Activated T-cell treated with anti-CD3 and anti-CD28 coated beads for 1 hour (primary cell): ENCODE measurements at places on chromosomes 16 and 17.
A peak's percentile ranks its signal among the peaks of the same experiment; 100 is the strongest.

GRCh38 chr16:80176114-80176513 lies 364.7 kb upstream of the DYNLRB2 start:
- DNase-seq = no peak

DNA sequence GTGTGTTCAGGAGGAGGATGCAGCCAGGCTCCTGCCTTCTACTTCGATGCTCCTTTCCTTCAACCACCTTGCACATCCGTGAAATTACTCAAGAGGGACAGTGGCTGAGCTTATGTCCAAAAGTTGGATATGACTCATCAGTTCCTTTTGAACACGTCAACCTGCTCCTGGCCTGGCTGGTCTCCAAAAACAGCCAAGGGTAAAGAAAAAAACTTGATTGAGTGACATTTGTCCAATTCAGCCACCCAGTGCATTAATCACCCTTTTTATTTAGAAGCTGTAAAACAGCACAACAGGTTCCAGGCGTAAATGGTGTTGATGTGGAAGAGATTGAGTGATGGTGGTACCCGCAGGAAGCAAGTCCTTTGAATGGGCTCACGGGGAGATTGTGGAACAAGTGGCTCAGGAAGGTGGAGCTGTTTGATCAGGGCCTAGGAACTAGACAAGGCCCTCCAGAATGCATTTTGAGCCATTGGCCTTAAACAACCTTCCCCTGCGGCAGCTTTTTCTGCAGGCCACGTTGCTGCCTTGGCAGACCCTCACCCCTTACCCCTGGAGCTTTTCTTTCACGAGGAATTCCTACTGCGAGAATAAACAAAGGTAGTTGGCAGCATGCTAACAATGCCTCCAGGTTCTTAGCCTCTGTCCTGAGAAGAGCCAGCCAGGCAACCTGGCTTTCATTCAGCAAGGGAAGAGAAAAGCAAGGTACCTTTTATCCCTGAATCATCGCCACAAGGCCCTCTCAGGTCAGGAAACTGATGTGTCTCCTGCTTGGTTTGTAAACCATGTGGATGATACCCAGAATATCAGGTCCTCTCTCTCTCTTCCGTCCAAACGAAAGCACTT lies 173.3 kb upstream of the CACNG5 start:
- no peak for DNase-seq

DNA sequence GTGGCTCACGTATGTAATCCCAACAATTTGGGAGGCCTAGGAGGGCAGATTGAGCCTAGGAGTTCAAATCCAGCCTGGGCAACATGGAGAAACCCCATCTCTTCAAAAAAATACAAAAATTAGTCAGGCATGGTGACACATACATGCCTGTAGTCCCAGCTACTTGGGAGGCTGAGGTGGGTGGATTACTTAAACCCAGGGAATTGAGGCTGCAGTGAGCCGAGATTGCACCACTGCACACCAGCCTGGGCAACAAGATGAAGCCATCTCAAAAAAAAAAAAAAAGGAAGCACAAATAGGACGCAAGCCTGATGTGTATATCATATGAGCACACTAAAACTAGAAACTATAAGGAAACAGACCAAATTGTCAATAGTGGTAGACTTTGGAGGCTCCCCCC lies 17.1 kb upstream of the FLCN start:
- DNase-seq = no peak

DNA sequence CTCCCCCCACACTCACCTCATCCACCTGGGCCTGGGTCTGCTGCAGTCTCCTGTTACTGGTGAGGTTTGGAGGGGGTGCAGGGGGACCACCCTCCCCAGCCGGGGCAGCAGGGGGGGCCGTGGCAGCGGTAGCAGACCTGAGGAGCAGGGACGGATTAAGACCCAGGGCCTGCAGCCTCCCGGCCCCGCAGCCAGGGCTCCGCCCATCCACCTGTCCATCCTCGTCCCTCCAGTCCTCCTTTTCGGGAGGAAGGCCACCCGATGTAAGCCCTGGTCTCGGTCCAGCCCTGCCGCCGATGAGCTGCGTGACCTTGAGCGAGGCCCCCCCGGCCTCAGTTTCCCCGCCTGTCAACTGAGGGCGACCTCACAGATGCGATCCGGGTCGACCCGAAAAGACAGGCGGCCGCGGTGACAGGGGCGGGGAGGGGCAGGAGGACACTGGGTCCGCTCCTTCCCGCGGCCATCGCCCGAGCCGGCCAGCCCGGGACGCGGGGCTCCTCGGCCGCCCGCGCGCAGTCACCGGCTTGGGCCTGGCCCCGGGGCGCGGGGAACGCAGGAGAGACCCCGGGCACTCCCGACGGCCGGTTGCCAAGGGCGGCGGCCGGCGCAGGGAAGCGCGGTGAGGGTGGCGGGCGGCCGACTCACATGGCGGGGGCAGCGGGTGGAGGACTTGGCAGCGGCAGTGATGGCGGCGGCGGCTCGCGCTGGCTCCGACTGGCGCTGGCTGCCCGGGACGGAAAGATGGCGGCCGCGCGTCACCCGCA lies at the start of gene VAMP2:
Gene VAMP2 (minus strand): TSS at position 716 of the 764 bp plus-strand sequence. CDS start 69 bp downstream, at position 647.
- peak; percentile 75 for DNase-seq

DNA sequence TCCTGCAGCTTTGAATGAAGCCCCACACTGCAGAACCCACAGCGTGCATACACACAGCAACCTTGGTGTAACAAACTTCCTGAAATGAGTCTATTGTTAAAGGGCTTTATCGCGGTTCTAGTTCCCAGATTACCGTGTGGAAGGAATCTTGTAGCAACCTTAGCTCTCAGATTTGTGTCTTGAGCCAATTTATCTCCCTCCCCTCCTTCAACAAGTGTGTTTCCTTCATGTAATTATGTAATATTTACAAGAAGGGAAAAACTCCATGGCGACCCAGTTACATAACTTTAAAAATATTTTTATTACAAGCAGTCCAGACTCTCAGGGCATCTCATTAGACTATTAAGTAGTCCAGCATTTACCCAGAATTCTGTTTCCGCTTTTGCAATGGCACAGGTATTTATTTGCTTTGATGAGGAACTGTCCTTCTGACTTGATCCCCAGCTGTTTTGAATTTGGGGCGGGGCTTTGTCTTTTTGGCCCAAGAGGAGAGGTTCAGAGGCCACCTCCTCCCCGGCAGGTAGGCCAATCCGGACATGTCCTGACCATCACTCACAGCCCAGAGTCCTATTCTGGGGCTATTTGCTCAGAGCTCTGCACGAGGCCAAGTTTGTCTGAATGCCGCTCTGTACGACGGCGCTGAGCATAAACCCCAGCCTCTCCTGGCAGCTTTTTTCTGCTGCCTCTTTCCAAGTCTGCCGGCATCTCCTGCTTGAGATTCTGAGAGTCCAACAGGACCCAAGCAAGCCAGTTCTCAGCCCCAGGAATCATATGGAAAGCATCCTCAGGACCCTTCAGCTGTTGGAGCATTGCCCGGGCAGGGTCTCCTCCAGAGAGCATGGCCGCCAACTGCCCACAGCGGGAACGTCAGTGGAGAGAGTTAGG lies 35.6 kb downstream of the CLEC16A start:
- no peak for DNase-seq

- DNase-seq = no peak
Observed at GRCh38 chr17:41615454-41615853, 2.9 kb upstream of the KRT16 start.

GRCh38 chr16:1991588-1991947 lies 1.8 kb downstream of the SYNGR3 start:
- no peak for DNase-seq

- no peak for DNase-seq
Observed at GRCh38 chr17:68832109-68832802, 122.9 kb downstream of the ABCA8 start.

- DNase-seq = peak; percentile 80
Observed at GRCh38 chr17:8073627-8074484, 13.7 kb downstream of the ALOX12B start.

DNA sequence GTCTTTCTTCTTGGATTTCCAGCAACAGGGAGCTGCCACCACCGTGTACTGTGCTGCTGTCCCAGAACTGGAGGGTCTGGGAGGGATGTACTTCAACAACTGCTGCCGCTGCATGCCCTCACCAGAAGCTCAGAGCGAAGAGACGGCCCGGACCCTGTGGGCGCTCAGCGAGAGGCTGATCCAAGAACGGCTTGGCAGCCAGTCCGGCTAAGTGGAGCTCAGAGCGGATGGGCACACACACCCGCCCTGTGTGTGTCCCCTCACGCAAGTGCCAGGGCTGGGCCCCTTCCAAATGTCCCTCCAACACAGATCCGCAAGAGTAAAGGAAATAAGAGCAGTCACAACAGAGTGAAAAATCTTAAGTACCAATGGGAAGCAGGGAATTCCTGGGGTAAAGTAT lies 389.0 kb downstream of the MAF start:
- DNase-seq = no peak

DNA sequence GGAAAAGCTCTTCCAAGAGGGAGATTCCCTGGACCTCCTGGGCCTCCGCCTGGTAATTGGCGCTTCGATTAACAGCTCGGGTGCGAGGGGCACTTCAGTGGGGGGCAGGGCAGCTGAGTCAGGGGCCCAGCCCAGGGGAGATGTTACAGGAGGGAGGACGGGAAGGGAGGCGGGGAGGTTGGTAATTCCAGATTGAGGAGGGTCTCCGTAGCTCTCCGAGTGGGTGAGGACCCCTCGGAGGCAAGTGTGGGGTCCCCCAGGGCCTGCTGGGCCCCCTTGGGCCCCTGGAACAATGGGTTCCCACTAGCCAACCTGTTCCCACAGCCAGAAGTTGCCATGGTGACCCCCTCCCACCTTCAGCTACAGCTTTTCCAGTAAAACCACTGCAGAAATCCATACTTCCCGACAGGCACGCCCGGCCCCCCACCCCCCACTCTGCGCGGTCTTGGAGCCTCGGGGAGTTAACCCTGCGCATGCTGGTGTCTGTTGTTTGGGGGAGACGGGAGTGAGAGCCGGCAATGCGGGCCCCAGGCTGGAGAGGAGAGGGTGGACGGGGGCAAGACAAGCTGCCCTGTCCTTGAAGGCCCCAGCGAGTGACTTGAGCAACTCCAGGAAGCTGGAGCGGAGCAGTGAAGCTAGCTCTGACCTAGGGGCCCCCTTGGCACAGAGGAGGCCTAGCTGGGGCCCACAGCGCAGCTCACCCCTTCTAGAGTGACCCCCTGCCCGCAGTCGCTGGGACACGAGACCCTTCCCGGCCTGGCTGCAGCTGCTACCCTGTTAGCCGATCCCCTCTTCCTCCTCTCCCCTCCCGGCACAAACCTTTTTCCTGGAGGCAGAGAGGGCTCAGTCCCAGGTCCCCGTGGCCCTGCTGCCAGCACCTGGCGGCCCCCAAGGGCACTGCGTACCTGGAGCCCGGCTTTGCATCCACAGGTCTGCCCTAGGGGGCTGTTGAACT lies 37.8 kb downstream of the TMEM235 start:
- no peak for DNase-seq

DNA sequence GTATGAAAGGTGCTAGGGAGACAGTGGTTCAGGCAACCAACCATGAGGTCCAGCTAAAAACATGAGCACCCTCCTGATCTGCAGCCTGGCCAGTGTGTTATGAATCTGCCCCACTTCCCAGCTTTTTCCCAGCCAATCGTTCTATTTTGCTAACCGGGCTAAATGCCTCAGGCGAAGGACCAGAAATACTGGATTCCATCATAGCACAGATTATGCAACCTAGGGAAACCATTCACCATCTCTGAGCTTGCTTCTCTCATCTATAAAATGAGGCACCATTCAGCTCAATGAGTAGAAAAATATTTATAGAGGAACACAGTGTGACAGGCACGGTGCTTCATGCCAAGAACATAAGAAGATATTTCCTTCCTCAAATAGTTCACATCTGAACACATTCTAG lies 45.2 kb upstream of the NUDT7 start:
- DNase-seq = no peak

- no peak for DNase-seq
Observed at GRCh38 chr16:50692644-50692998, 785 bp upstream of the NOD2 start.

- no peak for DNase-seq
Observed at GRCh38 chr16:68915589-68915988, 72.3 kb downstream of the TANGO6 start.

- no peak for DNase-seq
Observed at GRCh38 chr17:6570731-6571451, 14.5 kb upstream of the PITPNM3 start.

DNA sequence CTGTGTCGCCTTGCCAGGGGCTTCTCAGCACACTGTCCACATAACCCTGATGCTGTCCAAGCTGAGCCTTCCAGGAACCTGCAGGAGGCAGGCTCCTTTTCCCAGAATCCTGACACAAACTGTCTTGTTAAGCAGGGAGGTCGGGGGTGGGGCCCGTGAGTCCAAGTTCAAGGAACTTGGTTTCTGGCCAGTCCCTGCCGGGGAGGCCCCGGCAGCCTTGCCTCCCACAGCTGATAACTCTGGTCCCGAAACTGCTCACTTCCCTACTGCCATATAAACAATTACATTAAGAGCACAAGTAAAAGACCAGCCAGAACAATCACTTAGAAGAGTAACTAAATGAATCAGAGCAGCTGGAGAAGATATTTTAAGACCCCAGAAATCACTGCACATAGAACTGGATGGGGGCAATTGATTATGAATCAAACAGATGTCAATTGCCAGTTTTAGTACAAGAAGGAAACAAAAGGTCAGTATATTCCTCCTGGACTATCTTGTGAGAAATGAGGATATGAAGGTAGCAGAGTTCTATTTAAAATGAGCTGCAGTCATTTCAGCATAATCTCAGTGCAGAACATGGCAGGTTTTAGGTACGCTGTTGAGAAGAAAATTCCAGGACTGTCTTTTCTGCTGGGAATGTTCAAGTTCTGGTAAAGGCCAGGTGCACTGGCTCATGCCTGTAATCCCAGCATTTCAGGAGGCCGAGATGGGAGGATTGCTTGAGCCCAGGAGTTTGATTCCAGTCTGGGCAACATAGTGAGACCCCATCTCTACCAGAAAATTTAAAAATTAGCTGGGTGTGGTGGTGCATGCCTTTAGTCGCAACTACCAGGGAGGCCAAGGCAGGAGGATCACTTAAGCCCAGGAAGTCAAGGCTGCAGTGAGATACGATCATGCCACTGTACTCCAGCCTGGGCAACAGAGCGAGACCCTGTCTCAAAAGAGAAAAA lies 169.8 kb downstream of the PITPNC1 start:
- DNase-seq = no peak

GRCh38 chr17:57675427-57676387 lies 69.4 kb downstream of the CCDC182 start:
- DNase-seq = no peak

DNA sequence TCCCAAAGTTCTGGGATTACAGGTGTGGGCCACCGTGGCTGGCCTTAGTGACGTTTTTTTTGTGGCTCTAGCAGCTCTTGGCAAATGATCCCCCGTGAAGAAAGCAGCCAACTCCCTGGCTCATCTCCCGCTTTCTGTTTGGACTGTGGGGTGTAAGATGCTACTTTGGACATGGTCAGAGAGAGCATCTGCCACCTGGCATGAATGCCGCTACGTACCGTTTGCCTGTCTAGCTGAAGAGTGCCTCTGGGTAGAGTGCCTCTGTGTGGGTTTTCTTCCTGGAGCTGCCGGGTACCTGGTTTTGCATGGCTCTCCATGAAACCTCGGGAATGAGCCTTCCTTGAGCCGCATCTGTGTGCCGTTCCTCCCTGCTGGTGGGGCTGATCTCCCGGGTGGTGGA lies 34.3 kb downstream of the NDEL1 start:
- DNase-seq = no peak

GRCh38 chr17:52124993-52125392 lies 33.5 kb downstream of the CA10 start:
- no peak for DNase-seq
